Transverse colon (tissue), 4 donors: ENCODE measurements at places on chromosomes 11 and 22. TPM values are rescaled to one million over a fixed set of nuclear protein-coding genes. Genes with fewer than 3 reads are reported as not detected.

BCO2 gene
- total RNA-seq = 2.8 TPM

- H3K36me3 ChIP-seq = no peaks in the 10 kb centered on the region
- no peaks in the 10 kb centered on the region for H3K4me1 ChIP-seq
- H3K27me3 ChIP-seq = no peaks in the 10 kb centered on the region
- H3K4me3 ChIP-seq = no peak overlapping the region
These were observed 20.7 kb upstream of the AQP11 start for GRCh38 chr11:77568916-77569675.

PHLDA2 gene
- 8.2 TPM for total RNA-seq

- DNase-seq = no peak
- no peak overlapping the region for H3K27ac ChIP-seq
- peaks cover 6% of the 10 kb centered on the region for H3K4me1 ChIP-seq
- no peaks in the 10 kb centered on the region for H3K27me3 ChIP-seq
- no peak overlapping the region for H3K4me3 ChIP-seq
These were observed 151.6 kb upstream of the NAV2 start for GRCh38 chr11:19561011-19561410.

DNA sequence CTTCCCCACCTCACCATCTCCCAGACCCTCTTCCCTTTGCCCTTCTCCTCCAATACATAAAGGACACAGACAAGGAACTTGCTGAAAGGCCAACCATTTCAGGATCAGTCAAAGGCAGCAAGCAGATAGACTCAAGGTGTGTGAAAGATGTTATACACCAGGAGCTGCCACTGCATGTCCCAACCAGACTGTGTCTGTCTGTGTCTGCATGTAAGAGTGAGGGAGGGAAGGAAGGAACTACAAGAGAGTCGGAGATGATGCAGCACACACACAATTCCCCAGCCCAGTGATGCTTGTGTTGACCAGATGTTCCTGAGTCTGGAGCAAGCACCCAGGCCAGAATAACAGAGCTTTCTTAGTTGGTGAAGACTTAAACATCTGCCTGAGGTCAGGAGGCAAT is 58.2 kb downstream of the TIMP3 start:
- no peaks in the 10 kb centered on the region for H3K4me1 ChIP-seq
- DNase-seq = no peak
- H3K36me3 ChIP-seq = no peaks in the 10 kb centered on the region
- H3K27ac ChIP-seq = no peak overlapping the region
- no peak overlapping the region for H3K4me3 ChIP-seq

DNA sequence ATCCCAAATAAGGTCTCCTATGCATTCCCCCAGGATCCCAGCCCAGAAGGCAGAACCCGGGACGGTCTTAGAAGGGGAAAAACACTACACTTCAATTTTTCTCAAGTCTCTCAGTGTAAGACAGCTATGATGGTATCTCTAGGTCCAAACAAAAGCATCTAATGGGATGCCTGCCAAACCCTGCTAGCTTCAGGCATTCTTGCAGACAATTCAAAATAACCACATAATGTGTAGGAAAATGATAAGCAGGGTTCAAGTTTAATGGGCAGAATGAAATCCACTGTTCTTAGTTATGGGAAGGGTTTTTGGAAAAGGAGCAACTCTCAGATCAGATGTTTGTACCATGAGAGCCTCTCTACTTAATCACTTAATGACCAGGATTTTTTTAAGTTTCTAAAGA is 119.8 kb upstream of the ANO1 start:
- H3K4me3 ChIP-seq = no peak overlapping the region
- no peak overlapping the region for H3K27ac ChIP-seq
- no peaks in the 10 kb centered on the region for H3K4me1 ChIP-seq

- no peaks in the 10 kb centered on the region for H3K36me3 ChIP-seq
- no peak overlapping the region for H3K4me3 ChIP-seq
- H3K27me3 ChIP-seq = no peaks in the 10 kb centered on the region
- no peaks in the 10 kb centered on the region for H3K4me1 ChIP-seq
- no peak for DNase-seq
These were observed 234.5 kb downstream of the CEP164 start for GRCh38 chr11:117562136-117562535.

- no peaks in the 10 kb centered on the region for H3K4me1 ChIP-seq
- H3K27me3 ChIP-seq = no peaks in the 10 kb centered on the region
- no peak for DNase-seq
These were observed 8.1 kb downstream of the FBXO7 start for GRCh38 chr22:32482708-32483107.

CCDC87 gene
- total RNA-seq = 0.96 TPM

- H3K36me3 ChIP-seq = no peaks in the 10 kb centered on the region
- no peak overlapping the region for H3K4me3 ChIP-seq
- no peak overlapping the region for H3K27ac ChIP-seq
- DNase-seq = no peak
- H3K4me1 ChIP-seq = peaks cover 16% of the 10 kb centered on the region
These were observed 4.6 kb upstream of the APOL4 start for GRCh38 chr22:36206255-36206654.

DNA sequence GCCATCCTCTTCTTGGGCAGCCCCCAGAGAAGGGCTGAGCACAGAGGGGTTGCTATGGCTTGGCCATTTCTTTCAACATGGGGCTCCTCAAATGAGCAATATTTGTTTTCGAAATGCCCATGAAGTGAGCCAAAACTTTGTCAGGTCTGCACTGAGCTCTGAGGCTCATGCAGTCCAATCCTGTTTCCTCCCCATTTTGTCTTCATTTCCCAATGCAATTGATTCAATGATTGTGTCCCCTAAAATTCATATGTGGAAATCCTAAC is 60.6 kb upstream of the CD44 start:
- H3K27me3 ChIP-seq = no peaks in the 10 kb centered on the region
- H3K4me1 ChIP-seq = peaks cover 12% of the 10 kb centered on the region

PKDREJ gene
- total RNA-seq = not detected

LIF gene
- total RNA-seq = 4.1 TPM

GRCh38 chr11:12737024-12737423 is 62.8 kb downstream of the TEAD1 start:
- H3K27me3 ChIP-seq = no peaks in the 10 kb centered on the region
- H3K27ac ChIP-seq = no peak overlapping the region
- no peak overlapping the region for H3K4me3 ChIP-seq

AMOTL1 gene
- total RNA-seq = 18.3 TPM

GRCh38 chr11:124837491-124837856 is 27.8 kb upstream of the ROBO3 start:
- H3K27ac ChIP-seq = no peak overlapping the region
- H3K4me3 ChIP-seq = no peak overlapping the region
- no peak for DNase-seq

DNA sequence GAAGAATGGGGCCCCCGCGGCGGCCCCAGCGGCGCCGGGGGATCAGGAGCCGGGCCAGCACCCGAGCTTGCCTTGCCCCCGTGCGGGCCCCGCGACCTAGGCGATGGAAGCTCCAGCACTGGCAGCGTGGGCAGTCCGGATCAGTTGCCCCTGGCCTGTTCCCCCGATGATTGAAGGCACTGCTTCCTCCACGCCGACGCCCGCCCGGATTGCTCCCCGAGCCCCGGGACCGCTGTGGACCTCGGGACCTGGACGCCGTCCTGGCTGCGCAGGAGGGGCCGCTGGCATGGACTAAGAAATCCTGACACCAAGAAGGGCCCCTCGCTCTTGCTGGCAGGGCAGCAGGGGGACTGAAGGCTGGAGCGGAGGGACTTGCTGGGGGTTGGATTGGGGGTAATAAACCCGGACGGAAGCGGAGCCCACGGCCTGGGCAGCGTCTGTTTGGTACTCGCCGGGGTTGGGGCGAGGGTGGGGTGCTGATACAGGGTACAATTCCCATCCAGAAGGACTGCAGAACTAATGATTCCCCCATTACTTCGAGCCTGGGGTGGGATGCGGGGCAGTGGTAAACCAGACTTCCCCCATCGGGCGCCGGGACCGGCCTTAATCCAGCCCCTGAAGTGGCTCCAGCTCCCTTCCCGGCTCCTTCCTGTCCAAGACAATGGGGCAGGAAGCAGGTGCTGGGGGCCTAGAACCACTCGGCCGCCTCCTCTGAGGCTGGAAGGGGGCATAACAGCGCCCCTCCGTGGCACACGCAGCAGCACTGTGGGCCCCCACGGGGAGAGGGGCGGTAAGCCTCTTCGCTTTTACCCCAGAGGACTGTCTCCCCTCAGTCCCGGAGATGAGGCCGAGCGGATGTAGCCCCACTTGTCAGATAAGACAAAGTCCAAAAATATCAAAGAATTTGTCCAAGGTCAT is 1.0 kb downstream of the CCDC85B start:
- peak overlapping the region; percentile 96 for H3K27ac ChIP-seq
- H3K27me3 ChIP-seq = no peaks in the 10 kb centered on the region
- DNase-seq = no peak
- peaks cover 39% of the 10 kb centered on the region for H3K4me1 ChIP-seq

DNA sequence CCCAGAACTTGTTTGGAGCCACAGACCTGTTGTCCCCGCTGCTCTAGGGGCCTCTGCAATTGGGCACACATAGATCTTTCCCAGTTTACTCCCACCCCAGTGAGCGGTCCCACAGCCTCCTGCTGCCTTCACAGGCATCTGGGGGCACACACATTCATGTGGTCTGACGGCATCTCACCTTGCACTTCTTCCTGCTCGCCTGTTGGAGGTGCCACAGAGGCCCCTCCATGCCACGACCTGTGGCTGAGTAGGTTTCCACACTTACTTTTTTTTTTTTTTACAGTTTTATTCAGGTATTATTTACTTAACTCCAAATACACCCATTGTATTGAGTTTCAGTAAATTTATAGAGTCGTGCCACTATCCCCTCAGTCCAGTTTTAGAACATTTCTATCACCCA is 68.9 kb upstream of the SEPTIN5 start:
- peaks cover 16% of the 10 kb centered on the region for H3K27me3 ChIP-seq
- no peak for DNase-seq
- no peaks in the 10 kb centered on the region for H3K36me3 ChIP-seq

GRCh38 chr22:29233277-29233877 is 27.7 kb downstream of the EMID1 start:
- no peaks in the 10 kb centered on the region for H3K27me3 ChIP-seq
- no peak overlapping the region for H3K4me3 ChIP-seq
- DNase-seq = no peak
- H3K4me1 ChIP-seq = no peaks in the 10 kb centered on the region
- no peak overlapping the region for H3K27ac ChIP-seq
- no peaks in the 10 kb centered on the region for H3K36me3 ChIP-seq

SMIM35 gene
- not detected for total RNA-seq

GDPD4 gene
- not detected for total RNA-seq

DNA sequence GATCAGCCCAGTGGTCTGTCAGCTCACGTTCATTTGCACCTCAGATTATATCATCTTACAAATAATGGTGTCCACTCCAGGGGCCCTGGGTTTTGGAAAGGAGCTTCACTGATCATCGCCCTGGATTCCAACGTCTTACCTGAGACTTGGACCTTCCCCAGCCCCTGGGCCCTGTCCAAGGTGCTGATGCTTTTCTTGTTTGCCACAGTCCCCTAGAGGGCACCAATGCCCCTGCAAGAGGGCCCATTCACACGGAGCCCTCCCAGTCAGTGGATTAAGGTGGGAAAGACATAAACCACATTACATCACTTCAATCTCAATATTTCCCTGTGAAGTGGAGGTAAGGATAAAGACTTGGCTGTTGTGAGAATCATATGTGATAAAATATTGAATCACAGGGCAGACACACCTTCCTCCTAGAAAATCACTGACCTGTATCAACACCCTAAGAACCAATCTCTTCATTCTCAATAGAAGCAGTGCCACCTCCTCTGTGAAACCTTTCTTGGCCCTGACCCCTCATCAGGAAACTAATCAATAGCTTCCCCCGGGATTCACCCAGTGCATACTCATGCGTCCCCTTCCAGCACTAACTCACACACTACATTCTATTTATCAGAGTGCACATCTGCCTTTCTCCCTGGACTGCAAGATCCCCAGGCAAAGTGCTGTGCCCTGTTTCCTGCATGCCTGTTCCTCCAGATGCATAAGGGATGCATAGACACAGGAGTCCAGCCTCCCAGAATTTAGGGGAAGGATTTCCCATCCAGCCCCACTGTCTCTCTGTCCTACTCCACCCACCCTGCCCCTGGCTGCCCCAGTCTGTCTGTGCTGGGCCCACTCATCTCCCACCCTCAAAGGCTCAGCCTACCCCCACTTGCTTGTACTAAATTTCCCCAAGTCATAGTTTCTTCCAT is 167.0 kb downstream of the BUD13 start:
- H3K4me1 ChIP-seq = no peaks in the 10 kb centered on the region
- H3K27me3 ChIP-seq = no peaks in the 10 kb centered on the region
- peak; percentile 19 for DNase-seq
- H3K27ac ChIP-seq = no peak overlapping the region
- H3K36me3 ChIP-seq = no peaks in the 10 kb centered on the region

BIRC3 gene
- 51.3 TPM for total RNA-seq

FGF3 gene
- not detected for total RNA-seq

- no peaks in the 10 kb centered on the region for H3K36me3 ChIP-seq
- no peaks in the 10 kb centered on the region for H3K27me3 ChIP-seq
- DNase-seq = no peak
- H3K4me1 ChIP-seq = no peaks in the 10 kb centered on the region
These were observed 35.4 kb upstream of the NRIP3 start for GRCh38 chr11:9039198-9039597.
